ENCODE measurements at places on chromosomes 16 and 17.

DNA sequence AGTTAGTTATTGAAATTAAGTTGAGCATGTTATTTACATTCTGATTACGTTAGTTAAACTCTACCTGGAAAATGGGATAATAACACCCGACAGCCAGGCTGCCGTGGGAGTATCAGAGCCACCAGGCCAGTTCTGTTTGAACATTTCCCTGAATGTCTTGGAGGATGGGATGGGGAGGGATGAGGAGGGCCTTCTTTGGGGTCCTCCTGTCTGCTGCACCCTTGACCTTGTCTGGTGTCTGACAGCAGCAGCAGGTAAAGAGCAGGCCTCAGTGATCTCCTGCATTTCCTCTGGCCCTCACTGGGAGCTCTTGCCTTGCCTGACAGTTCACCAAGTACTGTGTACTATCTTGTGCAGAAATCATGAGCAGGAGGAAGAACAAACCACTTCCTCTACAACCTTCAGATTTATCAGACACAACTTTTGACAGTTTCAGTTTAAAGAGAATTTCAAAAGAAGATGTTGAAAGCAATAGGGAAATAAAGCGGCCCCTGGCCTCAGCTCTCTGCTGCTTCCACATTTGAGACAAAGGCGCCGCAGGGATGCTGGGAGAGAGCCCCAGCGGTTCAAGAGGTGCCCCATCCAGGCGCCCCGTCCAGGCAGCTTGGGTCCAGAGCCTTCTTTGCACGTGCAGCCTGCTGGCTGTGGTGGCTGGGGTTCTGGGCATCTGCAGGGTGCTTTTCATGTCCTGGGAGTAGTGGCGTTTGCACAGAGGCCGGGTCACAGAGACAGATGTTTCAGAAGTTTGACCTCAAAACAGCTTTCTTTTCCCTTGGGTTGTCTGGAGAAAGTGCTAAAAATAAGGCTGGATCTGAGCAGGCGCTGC lies 25.3 kb downstream of the CMIP start:
- DNase-seq = no peak

- DNase-seq = no peak
These were observed 1.2 kb upstream of the TMEM204 start for GRCh38 chr16:1532081-1532760.

DNA sequence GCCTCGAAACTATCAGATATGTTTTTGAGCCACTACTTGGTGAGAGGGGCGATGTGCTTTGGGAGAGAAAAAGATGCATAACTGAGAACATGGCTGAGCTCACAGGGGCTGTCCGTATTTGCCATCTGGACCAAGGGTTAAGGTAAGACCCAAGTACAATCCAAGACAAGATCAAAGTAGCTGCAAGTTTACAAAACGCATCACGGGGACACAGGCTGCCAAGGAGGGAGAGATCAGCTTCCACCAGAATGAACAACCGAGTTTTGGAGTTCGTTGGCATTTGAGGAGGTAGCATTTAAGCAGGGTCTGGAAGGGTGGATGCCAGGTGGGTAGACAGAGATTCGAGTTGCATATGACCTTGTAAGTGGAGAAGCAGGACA lies 2.2 kb downstream of the PITPNC1 start:
- DNase-seq = no peak

GRCh38 chr17:67474081-67474661 lies 97.1 kb downstream of the PITPNC1 start:
- DNase-seq = no peak

DNA sequence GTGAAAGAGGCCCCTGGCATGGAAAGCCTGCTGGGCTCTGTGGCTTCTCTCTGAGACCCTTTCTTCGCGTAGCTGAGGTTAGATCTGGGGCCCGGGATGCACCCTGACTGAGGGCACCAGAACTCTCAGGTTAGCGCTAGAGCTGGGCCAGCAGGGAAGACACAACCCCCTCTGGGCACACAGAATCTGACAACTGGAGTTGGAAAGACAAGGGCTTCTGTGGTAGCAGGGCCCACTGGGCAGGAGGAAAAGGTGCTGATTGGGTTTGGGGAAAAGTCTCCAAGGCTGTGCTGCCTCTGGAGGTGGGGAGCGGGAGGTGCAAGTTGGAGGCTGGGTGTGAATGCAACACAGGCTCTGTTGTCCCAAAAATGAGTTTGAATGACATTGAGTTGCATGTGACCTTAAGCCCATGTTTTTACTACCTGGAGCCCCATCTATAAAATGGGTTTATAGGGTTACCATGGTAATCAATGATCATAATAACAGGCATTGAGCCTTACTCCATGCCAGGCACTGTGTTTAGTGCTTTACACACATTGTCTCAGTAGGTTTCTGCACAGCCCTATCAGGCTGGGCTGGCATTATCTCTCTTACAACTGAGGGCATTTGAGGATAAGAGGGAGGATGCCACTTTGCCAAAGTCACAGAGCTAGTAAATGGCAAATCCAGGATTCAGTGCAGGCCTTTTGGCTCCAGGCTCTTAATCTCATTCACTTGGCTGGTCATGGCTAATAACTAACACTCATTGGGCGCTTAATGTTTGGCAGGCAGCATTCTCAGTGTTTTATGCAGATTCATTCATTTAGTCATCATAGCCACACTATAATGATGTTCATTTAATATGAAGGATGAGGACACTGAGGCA lies 9.5 kb upstream of the IGFBP4 start:
- no peak for DNase-seq

- no peak for DNase-seq
These were observed 43.8 kb downstream of the ZNRF1 start for GRCh38 chr16:75042426-75043174.

DNA sequence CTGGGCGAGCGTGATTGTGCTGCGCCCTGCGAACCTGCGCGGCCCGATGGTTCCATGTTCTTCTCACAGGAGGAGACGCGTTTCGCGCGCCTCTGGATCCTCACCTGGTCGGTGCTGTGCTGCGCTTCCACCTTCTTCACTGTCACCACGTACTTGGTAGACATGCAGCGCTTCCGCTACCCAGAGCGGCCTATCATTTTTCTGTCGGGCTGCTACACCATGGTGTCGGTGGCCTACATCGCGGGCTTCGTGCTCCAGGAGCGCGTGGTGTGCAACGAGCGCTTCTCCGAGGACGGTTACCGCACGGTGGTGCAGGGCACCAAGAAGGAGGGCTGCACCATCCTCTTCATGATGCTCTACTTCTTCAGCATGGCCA lies 1.0 kb downstream of the FZD2 start:
- DNase-seq = no peak

- no peak for DNase-seq
These were observed 5.1 kb downstream of the RASD1 start for GRCh38 chr17:17491031-17491471.

- no peak for DNase-seq
These were observed 13.6 kb downstream of the SEZ6 start for GRCh38 chr17:28992185-28992584.

DNA sequence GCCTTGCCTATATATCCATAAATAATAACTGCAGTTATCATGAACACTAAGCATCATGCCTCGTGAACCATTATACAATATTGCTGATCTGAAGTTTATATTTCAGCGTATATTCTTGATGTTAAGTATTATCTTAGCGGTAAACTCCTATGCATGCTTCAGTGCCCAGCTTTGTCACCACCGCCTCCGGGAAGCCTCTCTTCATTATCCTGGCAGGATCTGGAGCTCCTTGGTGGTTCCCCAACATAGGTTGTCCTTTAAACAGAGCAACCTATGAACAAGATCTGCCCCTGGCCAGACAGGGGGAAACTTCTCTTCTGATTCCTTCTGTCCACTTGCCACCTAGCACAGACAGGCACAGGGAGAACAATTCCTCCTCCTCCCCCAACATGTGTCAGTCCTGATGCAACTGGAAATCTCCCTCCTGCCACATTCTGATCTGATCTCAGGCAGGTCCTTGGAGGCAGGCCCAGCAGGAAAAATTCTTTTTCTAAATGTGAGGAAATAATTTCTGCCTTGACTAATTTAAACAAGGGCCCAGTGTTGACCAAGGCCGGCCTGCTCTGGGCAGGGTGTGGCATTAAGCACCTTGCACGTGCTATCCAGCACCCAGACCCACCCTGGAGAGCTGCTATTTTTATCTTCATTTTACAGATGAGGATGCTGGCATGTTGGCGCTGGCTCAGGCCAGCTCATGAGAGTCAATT lies 22.4 kb downstream of the SPNS2 start:
- no peak for DNase-seq

- DNase-seq = no peak
These were observed 16.0 kb downstream of the BTBD17 start for GRCh38 chr17:74345433-74346241.

GRCh38 chr17:48102043-48102750 lies 919 bp upstream of the CBX1 start:
- DNase-seq = no peak

- DNase-seq = no peak
These were observed 3.1 kb downstream of the TMEM92 start for GRCh38 chr17:50277357-50277754.

DNA sequence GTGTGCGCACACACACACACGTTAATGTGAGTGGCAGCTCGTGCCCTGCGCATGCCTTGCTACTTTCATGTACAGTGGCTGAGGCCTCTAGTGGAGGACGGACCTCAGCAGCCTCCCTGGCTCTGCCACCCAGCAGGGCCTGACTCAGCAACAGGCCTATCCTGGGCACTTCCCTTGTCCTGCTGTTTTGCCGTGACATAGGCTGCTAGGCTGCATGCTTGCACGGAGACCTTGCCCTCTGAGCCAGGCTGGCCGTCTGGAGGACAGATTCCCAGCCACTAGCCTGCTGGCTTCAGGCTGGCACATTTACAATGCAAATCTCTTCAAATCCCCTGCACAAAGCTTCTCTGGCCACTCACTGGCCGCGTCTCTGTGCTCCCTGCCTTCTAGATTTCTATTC lies 9.5 kb downstream of the RNF213 start:
- no peak for DNase-seq

GRCh38 chr16:86662195-86662594 lies 83.8 kb downstream of the FOXL1 start:
- DNase-seq = no peak

DNA sequence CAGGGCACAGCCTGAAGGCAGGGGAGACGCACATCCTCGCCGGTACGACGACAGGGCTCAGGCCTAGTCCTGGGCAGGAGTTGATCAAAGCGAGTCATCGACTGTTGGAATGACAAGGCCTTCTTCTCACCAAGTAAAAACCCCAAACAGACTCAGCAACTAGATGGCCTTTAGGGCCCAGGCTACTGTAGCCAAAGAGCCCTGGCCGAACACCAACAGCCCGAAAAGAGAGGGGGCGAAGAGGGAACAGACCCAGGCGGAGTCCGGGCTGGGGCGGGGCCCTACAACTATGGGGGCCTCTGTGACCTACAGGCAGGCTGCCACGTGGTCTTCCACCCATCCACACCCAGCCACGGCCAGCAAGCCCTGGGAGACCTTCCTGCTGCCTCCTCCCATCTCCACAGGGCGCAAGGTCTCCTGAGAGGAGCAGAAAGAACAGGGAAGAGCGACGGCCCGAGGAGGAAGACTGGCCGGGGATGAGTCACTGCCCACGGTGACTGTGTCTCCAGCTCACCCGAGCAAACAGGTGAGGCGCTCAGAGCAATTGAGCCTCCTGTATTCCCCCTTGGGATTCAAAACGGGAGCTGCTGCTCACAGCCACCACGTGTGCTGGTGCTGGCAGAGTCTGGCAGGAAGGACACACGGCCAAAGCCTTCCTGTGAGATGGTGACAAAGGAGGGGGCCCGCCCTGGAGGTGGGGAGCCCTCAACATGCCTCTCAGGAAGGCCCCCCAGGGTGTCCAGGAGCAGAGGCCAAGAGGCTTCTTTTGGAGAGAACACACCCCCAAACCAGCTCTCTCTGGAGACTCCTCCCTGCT lies 17.7 kb downstream of the SLC16A3 start:
- DNase-seq = no peak

- no peak for DNase-seq
These were observed 665.9 kb upstream of the SALL1 start for GRCh38 chr16:51816929-51817328.

DNA sequence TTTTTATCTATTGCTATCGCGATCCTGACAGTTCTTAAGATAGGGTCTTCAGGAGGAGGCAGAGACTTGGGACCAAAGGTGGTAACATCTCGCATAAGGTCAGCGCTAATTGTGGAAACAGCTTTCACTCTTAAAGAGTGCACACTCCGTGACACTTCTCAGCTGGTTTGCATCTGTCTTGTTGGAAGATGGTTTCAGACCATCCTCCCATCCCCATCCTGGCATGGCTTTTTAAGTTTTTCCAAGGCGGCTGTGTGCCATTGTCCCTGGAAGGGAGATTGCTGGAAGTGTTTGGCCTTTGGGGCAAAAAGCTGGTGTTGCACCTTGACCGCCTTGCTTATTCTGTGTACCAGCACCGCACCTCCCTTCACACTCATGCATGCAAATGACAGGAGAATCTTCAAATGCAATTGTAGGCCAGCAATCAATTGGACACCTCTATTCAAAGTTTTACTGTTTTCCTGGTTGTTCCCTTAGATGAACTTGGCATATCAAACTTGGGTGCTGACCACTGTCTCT lies 1.5 kb downstream of the SOCS7 start:
- no peak for DNase-seq

- DNase-seq = peak; percentile 30
These were observed 16.0 kb upstream of the NUDT16L1 start for GRCh38 chr16:4677390-4677789.

DNA sequence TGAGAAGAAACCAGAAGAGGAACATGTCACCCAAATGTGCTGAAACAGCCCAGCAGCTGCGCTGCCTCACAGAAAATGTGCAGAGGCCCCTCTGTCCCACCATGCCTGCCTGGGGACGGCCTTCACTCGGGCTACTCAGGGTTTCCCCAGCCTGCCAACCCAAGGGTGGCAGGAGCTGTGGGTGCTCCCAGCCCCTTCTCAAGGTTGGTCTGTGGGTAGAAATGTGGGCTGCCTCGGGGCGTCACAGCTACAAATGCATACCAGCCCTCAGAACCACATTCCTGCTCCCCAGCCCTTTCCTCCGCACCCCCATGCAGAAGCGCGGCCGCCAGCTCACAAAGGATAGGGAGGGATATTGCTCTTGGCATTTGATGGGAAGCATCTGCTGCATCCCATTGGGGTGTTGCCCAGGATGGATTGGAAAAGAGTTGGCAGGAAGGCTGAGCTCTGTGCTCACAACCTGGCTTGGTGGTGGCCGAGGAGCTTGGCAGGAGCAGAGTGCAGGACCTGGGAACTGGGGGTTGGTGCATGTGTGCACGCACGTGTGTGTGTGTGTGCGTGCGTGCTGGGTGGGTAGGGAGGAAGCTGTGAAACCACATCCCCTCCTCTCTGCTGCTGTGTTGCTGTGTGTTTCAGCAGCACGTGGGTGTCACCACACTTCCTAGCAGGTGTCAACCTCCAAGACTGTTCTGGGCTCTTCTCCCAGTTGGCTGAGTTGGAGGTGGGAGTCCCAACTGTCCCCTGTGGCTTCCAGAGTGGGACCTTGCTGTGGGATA lies 304.4 kb downstream of the SEC14L1 start:
- no peak for DNase-seq

DNA sequence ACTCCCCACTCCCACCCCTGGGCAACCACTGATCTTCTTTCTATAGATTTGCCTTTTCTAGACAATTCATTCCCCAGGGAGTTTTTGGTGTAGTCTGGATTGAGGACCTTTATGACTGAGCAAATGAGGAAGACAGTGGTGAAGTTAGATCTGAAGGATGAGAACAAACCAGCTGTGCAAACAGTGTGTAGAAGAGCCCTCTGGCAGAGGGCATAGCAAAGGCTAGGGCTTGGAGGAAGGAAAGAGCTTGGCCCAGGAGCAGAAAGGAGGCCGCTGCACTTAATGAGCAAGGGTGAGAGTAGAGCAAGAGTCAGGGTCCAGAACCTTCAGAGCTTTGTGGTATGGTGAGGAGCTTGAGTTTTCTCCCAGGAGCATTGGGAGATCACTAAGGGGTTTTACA lies 352.7 kb downstream of the CA10 start:
- no peak for DNase-seq

- no peak for DNase-seq
These were observed 26.7 kb upstream of the PRM1 start for GRCh38 chr16:11307639-11308492.

GRCh38 chr17:36136036-36136435 lies 32.4 kb downstream of the CCL4 start:
- DNase-seq = no peak
